Stimulated activated CD4-positive, alpha-beta T cell treated with anti-CD3 and anti-CD28 coated beads, Interleukin-4, amount 100 ng/mL, for 24 hours (primary cell): ENCODE measurements at places on chromosomes 7 and 10.

DNA sequence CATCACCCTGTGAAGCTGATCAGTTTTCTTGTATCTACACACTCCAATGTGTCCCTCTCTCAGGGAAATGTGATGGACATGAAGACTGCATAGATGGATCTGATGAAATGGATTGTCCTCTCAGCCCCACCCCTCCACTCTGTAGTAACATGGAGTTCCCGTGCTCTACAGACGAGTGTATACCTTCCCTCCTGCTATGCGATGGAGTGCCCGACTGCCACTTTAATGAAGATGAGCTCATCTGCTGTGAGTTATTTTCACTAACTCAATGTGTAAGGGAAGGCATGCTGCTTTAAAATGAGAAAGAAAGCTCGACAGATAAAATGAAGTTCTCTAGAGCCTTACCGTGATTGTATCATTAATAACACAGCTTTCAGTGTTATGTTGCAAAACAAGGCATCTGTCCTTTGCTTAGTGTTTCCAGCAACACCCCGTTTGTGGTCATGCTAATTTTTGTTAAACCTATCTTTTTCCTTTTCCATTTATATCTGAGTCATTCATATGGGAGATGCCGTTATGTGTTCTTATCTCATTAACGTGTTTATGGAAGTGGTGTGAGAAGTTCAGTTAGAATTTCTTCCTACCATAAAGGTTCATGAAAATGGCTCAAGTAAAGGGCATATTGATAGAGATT, 220.9 kb upstream of the PLXDC2 start:
- DNase-seq: no peak

GRCh38 chr10:25552283-25552919, 377.6 kb downstream of the GPR158 start:
- no peak for DNase-seq

GRCh38 chr7:148163246-148163645, 427.3 kb upstream of the C7orf33 start:
- DNase-seq: no peak

DNA sequence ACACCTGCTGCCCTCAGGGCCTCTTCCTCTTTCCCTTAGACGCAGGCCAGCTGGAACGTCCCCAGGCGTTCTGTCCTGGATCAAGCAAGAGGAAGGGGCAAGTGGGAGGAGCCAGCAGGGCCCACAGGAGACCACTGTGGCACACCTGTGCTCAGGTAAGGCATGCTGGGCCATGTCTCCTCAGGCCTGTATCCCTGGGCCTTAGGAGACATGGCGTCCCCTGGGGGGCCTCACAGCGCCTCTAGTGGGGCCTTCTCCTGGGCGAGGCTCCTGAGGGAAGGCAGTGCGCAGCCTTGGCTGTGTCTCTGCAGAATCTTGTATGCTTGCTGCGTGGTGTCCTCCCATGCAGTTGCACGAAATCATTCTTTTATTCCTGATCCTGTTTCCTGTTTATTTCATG, 31.3 kb downstream of the ZNF783 start:
- no peak for DNase-seq

DNA sequence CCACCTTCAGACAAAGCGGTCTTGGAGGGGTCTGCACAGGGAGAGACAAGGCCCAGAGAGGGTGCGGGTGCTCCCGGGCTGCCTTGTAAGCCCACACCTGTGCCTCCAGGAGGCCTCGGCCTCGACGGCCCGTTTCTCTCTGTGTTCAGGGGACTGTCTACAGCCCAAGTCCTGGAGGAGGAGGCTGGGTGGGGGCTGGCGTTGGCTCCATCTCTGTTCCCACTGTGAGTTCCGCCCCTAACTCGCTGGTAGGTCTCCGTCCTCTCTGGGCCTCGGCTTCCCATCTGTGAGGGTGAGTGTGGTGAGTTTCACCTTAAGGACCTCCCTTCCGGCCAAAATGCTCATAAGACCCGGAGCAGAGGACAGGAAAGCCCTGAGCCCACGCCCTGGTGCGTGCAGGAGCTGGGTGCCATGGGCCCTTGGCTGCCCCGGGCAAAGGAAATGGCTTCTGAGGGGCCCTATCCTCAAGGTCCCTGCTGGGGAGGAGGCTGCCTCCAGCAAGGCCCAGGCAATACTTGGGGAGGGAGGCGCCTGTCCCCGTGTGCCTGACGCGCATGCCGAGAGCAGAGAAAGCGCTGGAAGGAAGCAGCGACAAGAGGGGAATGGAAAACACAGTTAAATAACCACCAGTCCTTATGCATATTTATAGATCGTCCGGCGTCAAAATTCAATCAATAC, 276.8 kb downstream of the ELFN1 start:
- DNase-seq: no peak

DNA sequence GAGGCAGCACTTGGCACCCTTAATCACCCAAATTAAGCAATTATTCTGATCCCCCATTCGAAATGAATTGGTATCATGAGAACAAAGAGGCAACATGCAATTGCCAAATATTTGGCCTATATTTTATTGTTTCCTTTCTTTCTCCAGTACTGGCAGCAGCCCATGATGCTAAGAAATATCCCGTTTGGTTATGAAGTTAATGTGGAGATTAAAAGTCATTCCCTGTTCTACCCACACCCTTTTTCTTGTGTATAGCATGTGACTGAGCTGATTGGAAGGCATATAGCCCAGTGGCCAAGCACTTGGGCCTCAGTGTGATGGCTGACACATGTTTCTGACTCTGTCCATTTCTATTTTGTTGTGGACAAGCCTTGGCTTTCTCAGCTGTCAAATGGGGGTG, 692.3 kb upstream of the GALNT17 start:
- no peak for DNase-seq

- no peak for DNase-seq
These were observed 48.9 kb upstream of the ICA1 start for GRCh38 chr7:8310876-8311275.

GRCh38 chr10:13593535-13593934, 6.8 kb downstream of the PRPF18 start:
- no peak for DNase-seq

DNA sequence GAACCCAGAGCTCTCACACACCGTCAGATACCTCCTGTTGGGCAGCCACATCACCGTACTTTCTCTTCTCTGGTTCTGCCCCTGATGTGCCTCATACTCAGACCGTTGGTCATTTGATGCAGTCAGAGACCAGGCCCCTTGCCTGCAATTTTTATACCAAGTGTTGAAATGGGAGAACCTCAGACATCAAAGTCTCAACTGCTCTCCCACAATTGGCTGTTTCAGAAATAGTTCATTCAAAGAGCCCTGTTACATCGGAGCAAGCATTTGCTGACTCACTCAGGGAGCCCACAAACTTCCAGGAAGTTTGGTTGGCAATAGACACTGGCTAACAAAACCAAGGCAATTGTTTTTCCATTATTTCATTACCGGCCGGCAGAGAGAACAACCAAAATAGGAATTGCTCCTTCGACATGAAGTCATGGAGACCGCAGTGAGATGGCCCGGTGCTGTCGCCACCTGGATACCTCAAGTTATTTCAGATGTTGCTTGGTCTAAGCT, 33.5 kb upstream of the ADAM12 start:
- no peak for DNase-seq

DNA sequence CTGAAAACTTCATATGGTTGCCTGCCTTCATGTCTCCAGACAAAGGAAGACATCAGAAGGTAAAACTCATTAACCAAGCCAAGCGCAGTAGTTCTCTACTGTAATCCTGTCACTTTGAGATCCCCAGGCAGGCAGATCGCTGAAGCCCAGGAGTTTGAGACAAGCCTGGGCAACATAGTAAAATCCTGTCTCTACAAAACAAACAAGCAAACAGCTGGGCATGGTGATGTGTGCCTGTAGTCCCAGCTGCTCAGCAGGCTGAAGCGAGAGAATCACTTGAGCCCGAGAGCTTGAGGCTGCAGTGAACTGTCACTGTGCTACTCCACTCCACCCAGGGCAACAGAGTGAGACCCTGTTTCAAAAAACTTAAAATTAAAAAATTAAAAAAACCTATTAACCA, 467.4 kb upstream of the SORCS1 start:
- DNase-seq: no peak

GRCh38 chr10:90917238-90917967, 3.5 kb downstream of the ANKRD1 start:
- DNase-seq: no peak

DNA sequence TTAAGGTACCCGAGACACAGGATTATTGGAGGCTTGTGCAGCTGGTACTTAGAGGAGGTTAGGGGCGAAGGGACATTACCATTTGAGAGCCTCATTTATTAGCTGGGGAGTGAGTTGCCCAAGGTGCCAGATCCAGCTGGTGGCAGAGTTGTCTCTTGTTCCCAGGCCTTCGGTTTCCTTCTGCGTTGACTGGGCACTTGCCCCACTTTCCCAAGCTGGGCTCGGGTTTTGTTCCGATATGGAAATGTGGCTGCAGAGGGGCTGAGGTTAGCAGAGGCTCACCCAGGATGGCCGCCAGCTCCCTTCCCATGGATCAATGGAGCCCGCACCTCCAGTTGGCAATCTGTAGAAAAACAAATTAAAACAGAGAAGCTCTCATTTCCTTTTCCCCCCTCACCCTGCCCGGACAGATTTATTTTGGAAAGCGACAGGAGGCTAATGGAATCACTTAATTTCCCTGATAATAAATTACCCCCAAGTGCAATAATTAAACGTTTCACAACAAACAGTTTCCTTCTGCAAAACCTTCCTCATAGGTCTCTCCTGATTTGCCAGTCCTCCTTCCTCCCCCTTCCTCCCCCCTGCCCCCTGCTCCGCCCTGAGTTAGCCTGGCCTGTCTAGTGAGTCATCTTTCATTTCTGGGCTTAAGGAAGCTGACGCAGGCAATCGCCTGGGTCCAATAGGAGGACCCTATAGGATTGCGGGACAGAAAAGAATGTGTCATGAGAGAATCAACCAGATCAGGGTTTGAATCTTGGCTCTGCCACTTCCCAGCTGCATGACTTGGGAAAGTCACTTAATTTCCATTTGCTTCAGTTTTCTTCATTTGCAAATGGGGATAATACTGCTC, 51.7 kb downstream of the ADRA2A start:
- DNase-seq: no peak

- DNase-seq: no peak
These were observed 45.3 kb downstream of the PDLIM1 start for GRCh38 chr10:95245425-95246055.

GRCh38 chr7:36054637-36055036, 98.4 kb upstream of the EEPD1 start:
- no peak for DNase-seq

GRCh38 chr10:31171402-31172083, 139.9 kb upstream of the ZNF438 start:
- no peak for DNase-seq

DNA sequence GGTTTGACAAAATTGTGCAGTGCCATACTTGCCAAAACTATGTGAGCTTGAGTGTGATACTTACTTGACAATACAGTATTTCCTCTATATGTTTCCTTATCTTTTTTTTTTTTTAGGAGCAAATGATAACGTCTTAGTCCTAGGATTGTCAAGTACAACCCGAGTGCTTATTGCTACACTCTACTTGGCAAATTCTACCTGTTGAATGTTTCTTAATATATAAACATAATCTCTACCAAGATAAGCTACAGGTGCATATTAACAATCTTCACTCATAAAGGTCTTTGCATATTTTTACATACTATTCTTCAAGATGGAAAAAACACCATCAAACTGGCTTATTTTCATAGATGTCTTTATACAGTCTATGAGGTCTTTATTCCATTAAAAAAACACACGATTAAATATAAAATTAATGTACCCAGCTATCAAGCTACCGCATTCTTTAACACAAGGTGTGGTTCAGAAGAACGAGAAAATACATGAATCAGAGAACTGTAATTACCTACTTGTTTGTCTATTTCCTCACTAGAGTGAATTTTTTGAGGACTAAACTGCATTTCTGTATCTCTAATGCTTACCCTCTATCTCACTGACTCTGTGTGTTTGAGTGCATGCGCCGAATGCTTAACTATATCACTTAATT, 76.1 kb upstream of the PDSS1 start:
- no peak for DNase-seq
